ENCODE measurements at places on chromosomes 1 and 21.

DNA sequence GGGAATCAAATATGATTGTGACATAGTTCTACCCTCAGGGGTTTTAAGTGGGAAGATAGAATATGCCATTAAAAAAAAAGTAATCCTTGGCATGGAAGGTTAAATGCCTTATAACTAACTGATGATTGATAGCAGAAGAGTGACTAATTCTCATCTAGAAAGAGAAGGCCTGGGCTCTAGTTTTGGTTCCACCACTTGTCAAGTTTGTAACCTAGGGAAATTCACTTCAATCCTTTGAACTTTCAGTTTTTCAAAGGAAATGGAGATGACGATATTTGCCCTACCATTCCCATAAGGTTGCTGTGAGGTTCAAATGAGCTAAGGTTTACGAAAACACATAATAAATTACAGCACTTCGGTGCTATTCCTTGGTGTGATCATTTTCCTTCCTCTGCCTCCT, 88.5 kb downstream of the GPR88 start:
- DNase-seq = no peak

- peak; percentile 52 for DNase-seq
Observed at GRCh38 chr1:2300004-2300771, 72.1 kb downstream of the SKI start.

- DNase-seq = no peak
Observed at GRCh38 chr1:37036667-37037053, 2.3 kb upstream of the GRIK3 start.

GRCh38 chr1:197178998-197179397, 32.5 kb upstream of the ASPM start:
- no peak for DNase-seq
